ENCODE measurements at places on chromosomes 2 and 18.

- H3K36me3 ChIP-seq = peaks cover 15% of the 10 kb centered on the region
- no peak overlapping the region for H3K4me3 ChIP-seq
- H3K27ac ChIP-seq = no peak overlapping the region
Measured at GRCh38 chr2:72605836-72606442, 219.9 kb downstream of the EXOC6B start.

DNA sequence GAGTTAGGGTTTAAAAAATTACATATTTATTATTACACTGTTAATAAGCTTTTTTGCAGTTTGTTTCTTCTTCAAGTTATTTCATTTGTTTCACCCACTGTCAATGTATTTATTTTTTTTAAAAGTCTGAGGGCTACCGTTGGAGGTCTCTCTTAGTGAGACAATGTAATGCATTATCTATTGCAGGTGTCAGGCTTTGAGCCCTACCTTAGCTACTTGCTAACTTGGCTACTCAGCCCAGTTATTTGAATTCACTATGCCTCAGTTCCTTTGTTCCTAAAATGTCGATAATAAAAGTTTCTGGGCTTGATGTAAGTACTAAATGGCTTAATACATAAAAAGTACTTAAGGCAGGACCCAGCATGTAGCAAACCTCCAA is 458 bp upstream of the TFPI start:
- H3K4me1 ChIP-seq = no peaks in the 10 kb centered on the region
- H3K27me3 ChIP-seq = peaks cover 2% of the 10 kb centered on the region
- H3K36me3 ChIP-seq = no peaks in the 10 kb centered on the region
- no peak overlapping the region for H3K27ac ChIP-seq

- H3K27ac ChIP-seq = no peak overlapping the region
- H3K4me3 ChIP-seq = no peak overlapping the region
- H3K4me1 ChIP-seq = no peaks in the 10 kb centered on the region
- no peak for DNase-seq
- no peaks in the 10 kb centered on the region for H3K27me3 ChIP-seq
Measured at GRCh38 chr2:76330865-76331264, 620.1 kb upstream of the GCFC2 start.

GRCh38 chr2:179952658-179953057 is 54.4 kb downstream of the CWC22 start:
- no peaks in the 10 kb centered on the region for H3K27me3 ChIP-seq
- no peak overlapping the region for H3K4me3 ChIP-seq
- H3K4me1 ChIP-seq = no peaks in the 10 kb centered on the region
- H3K36me3 ChIP-seq = peaks cover 35% of the 10 kb centered on the region

- H3K4me3 ChIP-seq = no peak overlapping the region
- peaks cover 3% of the 10 kb centered on the region for H3K36me3 ChIP-seq
- H3K4me1 ChIP-seq = no peaks in the 10 kb centered on the region
- H3K27me3 ChIP-seq = peaks cover 4% of the 10 kb centered on the region
- H3K27ac ChIP-seq = no peak overlapping the region
Measured at GRCh38 chr18:31042084-31042405, 497 bp downstream of the DSC3 start.

GRCh38 chr18:51639541-51639940 is 442.1 kb upstream of the MEX3C start:
- H3K36me3 ChIP-seq = peaks cover 3% of the 10 kb centered on the region
- H3K27ac ChIP-seq = no peak overlapping the region
- no peak for DNase-seq

DNA sequence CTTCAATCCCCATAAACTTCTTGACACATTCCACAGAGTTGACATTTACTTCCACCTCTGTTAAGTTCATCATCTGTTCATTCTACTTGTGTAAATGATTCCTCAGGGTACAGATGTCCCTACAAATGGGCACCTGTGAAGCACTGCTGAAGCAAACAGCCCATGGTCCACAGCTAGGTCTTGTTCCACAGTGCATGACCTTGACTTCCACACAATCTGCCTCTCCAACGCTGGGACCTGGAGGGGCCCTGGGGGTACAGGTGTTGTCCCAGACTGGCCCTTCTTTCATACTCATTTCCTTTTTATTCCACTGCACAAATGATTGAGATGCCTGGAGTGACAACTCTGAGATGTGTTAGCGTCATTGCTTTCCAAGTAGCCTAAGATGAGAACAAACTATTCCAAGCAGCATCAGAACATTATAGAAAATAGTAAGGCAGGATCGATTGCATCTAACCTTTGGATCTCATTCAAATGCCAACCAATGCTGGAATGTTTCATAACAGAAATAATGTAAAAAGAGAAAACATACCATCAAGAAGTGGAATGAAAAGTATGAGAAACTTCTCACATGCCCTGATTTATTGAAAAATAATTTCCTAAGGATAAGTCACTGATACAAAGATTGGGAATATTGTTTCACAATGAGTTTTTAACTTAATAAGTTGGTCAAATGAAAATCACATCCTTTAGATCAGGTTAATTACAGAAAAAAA is 31.2 kb downstream of the PIEZO2 start:
- DNase-seq = no peak
- no peaks in the 10 kb centered on the region for H3K36me3 ChIP-seq
- peaks cover 1% of the 10 kb centered on the region for H3K27me3 ChIP-seq
- no peak overlapping the region for H3K27ac ChIP-seq
- no peaks in the 10 kb centered on the region for H3K4me1 ChIP-seq

DNA sequence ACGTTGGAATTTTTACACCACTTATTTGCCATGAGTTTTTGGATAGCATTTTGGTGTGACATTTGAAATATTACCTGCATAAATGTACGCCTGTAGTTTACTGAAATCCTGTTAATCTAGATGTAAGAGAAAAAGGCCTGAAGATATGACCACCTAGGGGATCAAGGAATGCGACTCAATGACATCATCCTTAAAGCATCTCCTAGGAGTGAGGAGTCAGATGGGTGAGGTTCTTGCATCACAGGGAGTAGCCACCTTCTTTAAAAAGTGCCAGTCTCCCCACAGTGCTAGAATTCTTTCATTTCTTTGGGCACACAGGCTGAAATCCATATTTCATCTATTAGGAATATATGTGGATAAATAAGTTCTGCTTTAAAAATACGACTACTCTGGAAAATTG is 34.5 kb downstream of the ADCYAP1 start:
- no peak for DNase-seq
- H3K27ac ChIP-seq = no peak overlapping the region
- no peak overlapping the region for H3K4me3 ChIP-seq
- H3K36me3 ChIP-seq = no peaks in the 10 kb centered on the region
- no peaks in the 10 kb centered on the region for H3K27me3 ChIP-seq
- H3K4me1 ChIP-seq = no peaks in the 10 kb centered on the region

DNA sequence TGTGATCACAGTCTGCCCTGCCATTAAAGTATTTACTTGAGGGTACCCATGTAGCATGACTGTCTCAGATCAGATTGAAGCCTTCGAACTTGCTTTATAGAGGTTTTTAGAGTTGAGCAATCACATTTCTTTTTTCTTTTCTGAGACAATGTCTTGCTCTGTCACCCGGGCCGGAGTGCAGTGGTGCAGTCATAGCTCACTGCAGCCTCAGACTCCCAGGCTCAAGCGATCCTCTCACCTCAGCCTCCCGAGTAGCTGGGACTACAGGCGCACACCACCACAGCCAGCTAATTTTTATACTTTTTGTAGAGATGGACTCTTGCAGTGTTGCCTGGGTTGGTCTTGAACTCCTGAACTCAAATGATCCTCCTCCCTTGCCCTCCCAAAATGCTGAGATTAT is 153.4 kb downstream of the AGAP1 start:
- peaks cover 4% of the 10 kb centered on the region for H3K27me3 ChIP-seq
- no peak for DNase-seq
- no peak overlapping the region for H3K27ac ChIP-seq
- no peak overlapping the region for H3K4me3 ChIP-seq
- no peaks in the 10 kb centered on the region for H3K36me3 ChIP-seq
- no peaks in the 10 kb centered on the region for H3K4me1 ChIP-seq

GRCh38 chr2:75751360-75751759 is 40.6 kb upstream of the GCFC2 start:
- DNase-seq = no peak
- H3K4me3 ChIP-seq = no peak overlapping the region
- no peaks in the 10 kb centered on the region for H3K36me3 ChIP-seq
- peaks cover 4% of the 10 kb centered on the region for H3K27me3 ChIP-seq

- no peaks in the 10 kb centered on the region for H3K4me1 ChIP-seq
- no peaks in the 10 kb centered on the region for H3K36me3 ChIP-seq
- no peak overlapping the region for H3K27ac ChIP-seq
- H3K27me3 ChIP-seq = no peaks in the 10 kb centered on the region
Measured at GRCh38 chr18:7927119-7927518, 360.0 kb downstream of the PTPRM start.

GRCh38 chr2:127641846-127642507 is 4.0 kb upstream of the GPR17 start:
- no peaks in the 10 kb centered on the region for H3K36me3 ChIP-seq
- peaks cover 40% of the 10 kb centered on the region for H3K4me1 ChIP-seq
- H3K27me3 ChIP-seq = no peaks in the 10 kb centered on the region
- no peak overlapping the region for H3K4me3 ChIP-seq
- no peak for DNase-seq

DNA sequence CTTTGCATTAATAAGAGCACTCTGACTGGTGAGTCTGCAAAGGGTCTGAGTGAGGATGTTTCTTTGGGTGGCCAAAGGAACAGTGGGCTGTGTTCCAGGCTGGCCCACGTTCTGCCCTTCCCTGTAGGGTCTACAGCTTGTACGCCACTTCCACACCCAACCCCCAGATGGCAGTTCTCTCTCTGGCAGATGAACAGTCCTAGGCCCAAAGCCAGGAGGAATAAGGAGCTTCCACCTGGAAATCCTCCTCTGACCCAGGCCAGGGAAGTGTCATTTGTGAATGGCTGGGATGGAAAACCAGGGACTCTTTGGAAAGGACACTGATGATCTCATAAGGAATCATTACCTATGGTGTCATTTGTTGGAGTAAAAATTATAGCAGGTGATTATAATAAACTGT is 6.6 kb downstream of the OTOF start:
- H3K4me1 ChIP-seq = no peaks in the 10 kb centered on the region
- no peak overlapping the region for H3K27ac ChIP-seq
- H3K4me3 ChIP-seq = no peak overlapping the region
- no peak for DNase-seq

DNA sequence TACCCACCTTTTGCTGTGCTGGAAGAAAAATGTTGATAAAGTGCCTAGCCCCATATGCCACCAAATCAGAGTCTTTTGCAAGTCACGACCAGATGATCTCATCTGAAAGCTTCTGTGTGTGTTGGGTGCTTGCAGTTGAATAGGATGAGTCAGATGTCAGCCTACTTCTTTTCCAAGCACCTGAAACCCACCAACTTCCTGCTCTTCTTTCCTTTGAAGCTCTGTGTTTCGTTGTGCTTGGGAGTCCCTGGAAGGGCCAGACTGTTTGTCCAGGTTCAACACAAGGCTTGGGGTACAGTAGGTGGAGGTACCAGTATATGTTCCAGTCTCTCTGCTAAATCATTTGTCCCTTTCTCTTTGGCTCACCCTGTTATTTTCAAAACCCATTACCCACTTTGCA is 36.8 kb upstream of the LCLAT1 start:
- H3K27me3 ChIP-seq = no peaks in the 10 kb centered on the region
- no peak overlapping the region for H3K27ac ChIP-seq
- DNase-seq = no peak
- H3K4me3 ChIP-seq = no peak overlapping the region
